GDM1 (cell line): ENCODE measurements at places on chromosomes 6 and 20.

DNA sequence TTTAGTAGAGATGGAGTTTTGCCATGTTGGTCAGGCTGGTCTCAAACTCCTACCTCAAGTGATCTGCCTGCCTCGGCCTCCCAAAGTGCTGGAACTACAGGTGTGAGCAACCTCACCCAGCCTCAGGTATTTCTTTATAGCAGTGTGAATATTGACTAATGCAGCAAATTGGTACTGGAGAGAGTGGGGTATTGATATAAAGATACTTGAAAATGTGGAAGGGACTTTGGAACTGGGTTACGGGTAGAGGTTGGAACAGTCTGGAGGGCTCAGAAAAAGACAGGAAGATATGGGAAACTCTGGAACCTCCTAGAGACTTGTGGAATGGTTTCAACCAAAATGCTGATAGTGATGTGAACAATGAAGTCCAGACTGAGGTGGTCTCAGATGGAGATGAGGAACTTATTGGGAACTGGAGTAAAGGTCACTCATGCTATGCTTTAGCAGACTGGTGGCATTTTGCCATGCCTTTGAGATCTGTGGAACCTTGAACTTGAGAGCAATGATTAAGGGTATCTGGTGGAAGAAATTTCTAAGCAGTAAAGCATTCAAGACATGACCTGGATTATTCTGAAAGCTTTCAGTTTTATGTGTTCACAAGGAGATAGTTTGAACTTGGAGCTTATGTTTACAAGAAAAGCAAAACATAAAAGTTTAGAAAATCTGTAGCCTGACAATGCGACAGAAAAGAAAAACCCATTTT, 127.2 kb downstream of the DTNBP1 start:
- DNase-seq, result no peak

- no peak for DNase-seq
Measured at GRCh38 chr6:25147223-25147622, 132.0 kb upstream of the CARMIL1 start.

DNA sequence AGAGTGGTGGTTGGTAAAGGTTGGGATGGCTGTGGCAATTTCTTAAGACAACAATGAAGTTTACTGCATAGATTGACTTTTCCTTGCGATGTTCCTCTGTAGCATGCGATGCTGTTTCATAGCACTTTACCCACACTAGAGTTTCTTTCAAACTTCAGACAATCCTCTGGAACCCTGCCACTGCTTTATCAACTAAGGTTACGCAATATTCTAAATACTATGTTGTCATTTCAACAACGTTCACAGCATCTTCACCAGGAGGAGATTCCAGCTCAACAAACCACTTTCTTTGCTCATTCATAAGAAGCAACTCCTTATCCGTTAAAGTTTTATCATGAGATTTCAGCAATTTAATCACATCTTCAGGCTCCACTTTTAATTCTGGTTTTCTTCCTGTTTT, 161.2 kb upstream of the NRSN1 start:
- no peak for DNase-seq

DNA sequence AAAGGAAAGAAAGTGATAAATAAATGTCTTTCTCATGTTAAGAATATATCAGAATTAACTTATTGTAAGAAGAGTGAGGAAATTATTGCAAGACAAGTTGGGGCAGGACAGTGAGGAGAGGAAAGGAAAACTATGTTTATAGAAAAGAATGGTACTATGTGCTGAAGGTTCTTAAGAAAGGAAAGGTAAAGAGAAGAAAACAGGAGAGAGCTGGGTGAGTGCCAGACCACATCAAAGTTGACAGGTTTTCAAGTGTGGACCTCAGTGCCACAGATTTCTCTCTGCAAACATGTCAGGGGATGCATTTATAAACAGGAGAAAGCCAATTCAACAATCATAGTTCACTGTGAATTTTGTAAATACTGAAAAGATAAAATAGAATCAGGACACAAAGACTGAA, 439.2 kb downstream of the PKHD1 start:
- DNase-seq, result no peak

GRCh38 chr6:160142115-160142715, 20.6 kb downstream of the SLC22A1 start:
- no peak for DNase-seq

- no peak for DNase-seq
Measured at GRCh38 chr6:111848262-111848812, 24.9 kb downstream of the FYN start.

- DNase-seq, result no peak
Measured at GRCh38 chr6:107495196-107495643, 5.3 kb downstream of the SOBP start.

GRCh38 chr6:25014791-25015560, 79.2 kb upstream of the RIPOR2 start:
- no peak for DNase-seq

- DNase-seq, result no peak
Measured at GRCh38 chr6:129793447-129793846, 67.7 kb downstream of the TMEM244 start.

DNA sequence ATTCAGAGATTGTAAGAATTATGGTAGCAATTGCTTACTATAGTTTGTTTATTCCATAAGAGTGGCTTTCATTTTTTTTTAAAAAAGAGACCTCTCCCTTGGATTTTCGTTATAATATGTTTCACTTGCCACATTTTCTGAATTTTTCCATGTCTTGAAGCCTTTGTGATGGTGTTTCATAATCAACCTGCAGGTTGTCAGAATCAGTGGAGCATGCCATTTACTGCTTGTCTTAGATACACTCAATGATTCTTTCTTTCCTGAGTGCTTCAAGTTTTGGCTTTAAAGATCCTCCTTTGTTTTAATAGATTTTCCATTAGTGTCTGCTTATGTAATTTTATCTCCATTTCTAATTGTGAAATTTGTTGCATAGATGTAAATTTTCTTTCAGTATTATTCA, 31.2 kb downstream of the KCNQ5 start:
- DNase-seq, result no peak

GRCh38 chr6:49744259-49744658, at the start of gene CRISP3:
TSS of gene CRISP3 (minus strand) at chr6:49744388. CDS start at chr6:49744367, 21 bp downstream.
- no peak for DNase-seq

DNA sequence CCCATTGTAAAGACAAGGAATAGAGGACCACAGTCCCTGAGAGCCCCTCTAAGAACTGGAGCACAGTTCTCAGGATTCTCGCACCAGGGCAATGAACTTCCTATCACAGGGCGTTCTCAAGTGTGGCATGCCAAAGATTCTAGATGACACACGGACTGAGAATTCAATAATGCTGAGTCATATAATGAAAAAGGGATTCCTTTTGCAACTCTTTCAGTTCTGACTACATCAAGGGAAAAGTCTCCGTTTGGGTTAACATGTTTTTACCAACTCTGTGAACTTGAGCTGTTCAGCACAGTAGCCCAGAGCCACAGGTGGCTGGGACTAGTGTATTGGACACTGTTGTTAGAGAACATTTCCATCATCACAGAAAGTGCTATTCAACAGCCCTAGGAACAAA, 3.4 kb downstream of the MED20 start:
- no peak for DNase-seq

DNA sequence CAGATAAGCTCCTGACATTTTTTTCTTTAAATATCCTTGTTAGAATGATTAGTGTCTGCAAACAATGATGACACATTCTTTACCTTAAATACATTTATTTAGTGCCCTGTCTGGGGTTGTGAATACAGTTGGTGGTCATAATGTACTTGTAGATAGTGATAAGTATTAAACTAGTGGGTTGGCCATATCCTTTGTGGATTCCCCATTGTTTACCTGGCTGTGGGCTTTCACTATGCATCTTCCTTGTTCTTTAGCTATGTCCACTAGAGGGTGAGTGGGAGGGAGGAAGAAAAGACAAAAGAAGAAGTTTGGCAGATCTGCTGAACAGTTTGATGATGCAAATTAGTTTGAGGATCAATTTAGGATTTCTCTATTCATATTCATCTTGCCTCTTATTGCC, 15.7 kb downstream of the HS3ST5 start:
- DNase-seq, result no peak
